ENCODE measurements at places on chromosomes 11 and 22. TPM values are rescaled to one million over a fixed set of nuclear protein-coding genes. Genes with fewer than 3 reads are reported as not detected.

- no peak for DNase-seq
Measured at GRCh38 chr11:78656327-78656726, 81.7 kb upstream of the NARS2 start.

DNA sequence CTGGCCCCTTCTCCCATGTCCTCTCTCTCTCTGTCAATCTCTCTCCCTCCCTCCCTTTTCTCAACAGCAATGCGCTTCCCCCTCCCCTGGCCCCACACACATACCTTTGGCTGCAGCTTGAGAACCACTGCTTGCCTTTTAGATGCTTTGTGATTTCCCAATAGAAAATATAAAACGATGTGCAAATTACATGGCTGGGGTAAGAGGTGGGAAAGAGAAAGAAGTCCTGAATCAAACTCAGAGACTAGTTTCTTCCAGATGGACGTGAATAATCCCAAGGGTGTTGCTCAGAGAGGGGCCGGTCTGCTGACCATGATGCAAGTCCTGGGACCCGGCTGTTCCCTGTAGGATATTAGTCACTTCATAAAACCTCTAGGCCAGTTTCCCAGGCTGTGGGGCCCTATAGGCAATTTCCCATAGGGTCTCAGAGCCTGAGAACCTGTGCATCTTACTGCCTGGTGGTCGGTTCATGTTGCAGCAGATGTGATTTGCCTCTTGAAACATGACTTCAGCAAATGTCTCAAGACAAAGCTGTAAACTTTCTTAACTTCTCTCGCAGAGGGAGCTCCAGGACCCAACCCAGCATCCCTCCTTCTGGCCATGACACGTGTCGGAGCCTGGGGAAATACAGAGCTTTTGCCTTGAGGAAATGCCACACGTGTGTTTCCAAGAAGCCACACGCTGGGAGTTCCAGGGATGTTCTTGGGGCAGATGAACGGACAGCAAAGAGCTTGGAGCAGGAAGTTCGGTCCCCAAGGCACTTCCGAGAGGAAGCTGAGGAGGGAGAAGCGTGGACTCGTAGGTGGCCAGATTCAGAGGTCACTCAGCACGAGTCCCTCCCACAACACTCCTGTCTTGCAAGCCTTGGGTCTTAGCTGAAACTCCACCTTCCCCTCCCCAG lies 34.5 kb upstream of the ETS1 start:
- no peak for DNase-seq

- DNase-seq: no peak
Measured at GRCh38 chr11:18105086-18105801, 638 bp downstream of the SAAL1 start.

DNA sequence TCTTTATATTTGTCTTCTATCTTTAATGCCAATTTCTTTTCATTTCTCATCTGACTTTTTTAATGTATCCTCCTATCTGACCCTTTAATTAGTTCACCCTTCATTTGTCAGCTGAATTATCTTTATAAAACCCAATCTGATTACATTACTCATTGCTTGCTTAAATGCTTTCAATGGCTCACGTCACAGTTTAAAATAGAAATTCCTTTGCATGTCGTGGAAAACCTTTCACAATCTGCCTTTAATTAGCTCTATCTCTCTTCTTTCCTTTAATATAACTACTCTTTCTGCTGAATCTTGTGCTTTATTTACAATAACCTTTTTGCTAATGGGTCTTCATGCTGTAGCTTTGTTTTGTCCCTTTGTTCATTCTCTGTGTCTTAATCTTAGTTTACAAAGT lies 125.7 kb downstream of the DYNC2H1 start:
- no peak for DNase-seq

DNA sequence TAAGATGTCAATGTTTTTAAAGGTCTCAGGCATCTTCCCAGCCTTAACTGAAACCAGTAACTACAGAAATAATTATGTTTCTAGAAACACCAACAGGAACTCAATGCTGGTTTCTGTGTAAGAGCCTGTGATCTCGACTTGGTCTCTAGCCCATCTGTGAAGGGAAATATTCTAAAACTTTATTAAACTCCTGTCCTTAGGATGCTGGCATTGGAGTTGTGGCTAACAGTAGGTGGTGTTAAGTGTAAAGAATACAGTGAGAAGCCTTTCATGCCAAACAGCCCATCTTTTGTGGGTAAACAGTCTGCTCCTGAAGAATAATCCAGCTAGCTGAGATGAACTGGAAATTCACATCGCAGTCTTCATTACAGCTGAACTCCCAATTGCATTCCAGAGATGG lies 133.2 kb downstream of the ADAMTS15 start:
- DNase-seq: no peak

DNA sequence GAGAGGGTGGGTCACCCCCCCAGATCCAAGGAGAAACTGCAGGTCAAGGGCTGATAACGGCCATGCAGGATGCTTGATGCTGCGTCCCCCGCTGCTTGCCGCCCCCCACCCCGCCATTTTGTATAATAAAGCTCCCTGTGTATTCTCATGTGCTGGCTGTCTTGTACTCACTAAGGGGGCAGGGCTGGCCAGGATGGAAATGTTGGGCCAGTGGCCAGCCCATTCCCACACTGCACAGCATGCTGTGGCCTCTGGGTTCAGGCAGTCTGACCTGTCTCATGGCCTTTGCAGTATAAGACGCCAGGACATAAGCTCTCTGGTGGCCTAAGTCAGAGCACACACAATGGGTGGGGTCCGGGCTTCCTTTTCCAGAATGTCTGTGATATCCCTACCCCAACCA lies 421 bp upstream of the PRR33 start:
- no peak for DNase-seq

GRCh38 chr11:92482492-92483060 lies 258.0 kb downstream of the FAT3 start:
- DNase-seq: no peak

GRCh38 chr22:21100149-21101032 lies 54.6 kb downstream of the LRRC74B start:
- no peak for DNase-seq

The MYEOV gene
- not detected for total RNA-seq

The OR52H1 gene
- total RNA-seq: 0.41 TPM

The IFITM2 gene
- total RNA-seq: 5.3 TPM

The CHRM1 gene
- total RNA-seq: 14.3 TPM

All from frontal cortex (tissue), 4 donors.